ENCODE measurements at places on chromosomes 3 and 15.
A peak's percentile ranks its signal among the peaks of the same experiment; 100 is the strongest.

DNA sequence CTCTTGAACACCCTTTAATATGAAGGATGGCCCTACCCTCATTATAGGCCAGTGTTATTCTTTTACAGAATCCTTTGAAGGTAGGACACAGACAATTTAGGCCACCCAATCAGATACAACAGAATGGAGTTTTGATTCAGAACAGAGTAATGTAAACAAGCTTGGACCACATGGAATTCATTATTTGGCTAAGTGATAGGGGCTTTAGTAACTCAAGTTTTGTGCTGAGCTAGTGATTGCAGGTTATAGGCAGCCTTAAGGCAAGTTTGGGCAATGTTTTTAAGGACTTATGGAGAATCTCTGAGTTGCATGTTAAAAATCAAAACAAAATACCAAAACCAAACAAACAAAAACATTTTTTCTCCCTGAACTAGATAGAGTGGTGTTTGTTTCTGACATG is 312.1 kb upstream of the ROBO1 start:
- DNase-seq, result no peak

DNA sequence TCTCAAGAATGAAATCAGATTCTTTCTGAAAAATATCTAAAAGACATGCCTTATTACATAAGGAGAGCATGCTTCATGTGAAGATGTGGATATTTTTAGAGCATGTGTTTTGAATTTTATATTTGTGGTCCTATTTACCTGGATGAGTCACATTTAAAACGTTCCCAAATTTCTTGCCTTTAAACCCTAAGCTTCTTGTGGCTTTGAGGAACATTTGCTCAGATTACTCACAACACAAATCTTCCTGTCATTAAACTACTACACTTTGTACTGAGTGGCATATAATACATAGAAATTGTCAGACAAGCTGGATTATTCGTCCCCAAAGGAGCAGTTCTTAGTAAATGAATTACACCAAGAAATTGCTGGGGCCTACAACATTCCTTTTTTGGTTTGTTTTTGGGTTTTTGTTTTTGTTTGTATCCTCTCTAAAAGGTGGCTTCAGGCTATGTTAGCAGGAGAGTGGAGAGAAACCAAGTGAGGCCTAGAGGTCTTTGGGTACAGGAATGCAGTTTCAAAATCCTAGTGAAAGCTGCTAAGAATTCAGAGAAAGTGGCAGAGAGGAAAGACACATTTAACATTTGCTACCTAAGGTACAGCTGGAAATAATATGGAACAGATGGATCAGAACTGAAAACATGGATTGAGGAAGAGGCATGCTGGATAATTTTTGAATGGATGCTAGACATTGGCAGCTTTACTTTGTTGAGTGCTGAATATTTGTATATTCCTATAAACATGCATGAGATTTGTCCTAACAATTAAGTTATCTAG is 128.1 kb downstream of the RPL22L1 start:
- DNase-seq, result no peak

DNA sequence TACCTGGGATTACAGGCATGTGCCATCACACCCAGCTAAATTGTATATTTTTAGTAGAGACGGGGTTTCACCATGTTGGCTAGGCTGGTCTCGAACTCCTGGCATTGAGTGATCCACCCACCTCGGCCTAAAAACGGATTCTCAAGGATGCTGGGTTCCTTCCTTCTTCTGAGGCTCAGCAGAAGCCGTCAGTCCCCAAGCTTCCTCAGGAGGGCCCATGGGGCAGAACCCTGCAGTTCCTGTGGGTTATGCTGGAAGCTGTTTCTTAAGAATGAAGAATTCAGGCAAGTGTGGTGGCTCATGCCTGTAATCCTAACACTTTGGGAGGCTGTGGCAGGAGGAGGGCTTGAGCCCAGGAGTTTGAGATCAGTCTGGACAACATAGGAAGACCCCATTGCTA is 29.0 kb upstream of the ZNF710 start:
- no peak for DNase-seq

- peak; percentile 6 for DNase-seq
Observed at GRCh38 chr3:8607234-8608040, 37.2 kb downstream of the SSUH2 start.

GRCh38 chr15:70497661-70498060 is 265.7 kb downstream of the UACA start:
- DNase-seq, result no peak

GRCh38 chr3:77837456-77838025 is 797.6 kb downstream of the ROBO2 start:
- no peak for DNase-seq

GRCh38 chr3:183159333-183159732 is 3.2 kb downstream of the LAMP3 start:
- DNase-seq, result peak; percentile 23

- DNase-seq, result peak; percentile 43
Observed at GRCh38 chr3:129592381-129593131, 13.9 kb downstream of the PLXND1 start.

Data from erythroblast (primary cell).